ENCODE measurements at places on chromosomes 7 and 10.

DNA sequence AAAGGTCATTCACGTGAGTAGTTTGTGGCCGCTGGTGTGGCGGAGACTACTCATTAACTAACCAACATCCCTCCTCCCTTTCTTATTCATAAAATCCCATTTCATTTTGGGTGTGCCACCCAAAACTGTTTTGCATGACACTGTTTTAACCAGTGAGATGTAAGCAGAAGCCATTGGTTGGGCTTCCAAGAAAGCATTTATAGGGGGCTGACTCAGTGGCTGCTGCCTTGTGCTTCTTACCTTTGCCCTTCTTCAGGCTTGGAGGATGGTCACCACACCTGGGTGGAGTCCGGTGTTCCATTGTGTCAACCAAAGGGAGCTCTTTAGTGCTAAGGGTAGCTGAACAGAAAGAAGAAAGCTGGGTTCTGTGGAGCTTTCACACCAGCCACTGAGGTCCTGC lies 37.2 kb upstream of the EPC1 start:
- DNase-seq: no peak

- peak; percentile 99 for DNase-seq
Observed at GRCh38 chr7:5423976-5424748, 528 bp upstream of the TNRC18 start.

DNA sequence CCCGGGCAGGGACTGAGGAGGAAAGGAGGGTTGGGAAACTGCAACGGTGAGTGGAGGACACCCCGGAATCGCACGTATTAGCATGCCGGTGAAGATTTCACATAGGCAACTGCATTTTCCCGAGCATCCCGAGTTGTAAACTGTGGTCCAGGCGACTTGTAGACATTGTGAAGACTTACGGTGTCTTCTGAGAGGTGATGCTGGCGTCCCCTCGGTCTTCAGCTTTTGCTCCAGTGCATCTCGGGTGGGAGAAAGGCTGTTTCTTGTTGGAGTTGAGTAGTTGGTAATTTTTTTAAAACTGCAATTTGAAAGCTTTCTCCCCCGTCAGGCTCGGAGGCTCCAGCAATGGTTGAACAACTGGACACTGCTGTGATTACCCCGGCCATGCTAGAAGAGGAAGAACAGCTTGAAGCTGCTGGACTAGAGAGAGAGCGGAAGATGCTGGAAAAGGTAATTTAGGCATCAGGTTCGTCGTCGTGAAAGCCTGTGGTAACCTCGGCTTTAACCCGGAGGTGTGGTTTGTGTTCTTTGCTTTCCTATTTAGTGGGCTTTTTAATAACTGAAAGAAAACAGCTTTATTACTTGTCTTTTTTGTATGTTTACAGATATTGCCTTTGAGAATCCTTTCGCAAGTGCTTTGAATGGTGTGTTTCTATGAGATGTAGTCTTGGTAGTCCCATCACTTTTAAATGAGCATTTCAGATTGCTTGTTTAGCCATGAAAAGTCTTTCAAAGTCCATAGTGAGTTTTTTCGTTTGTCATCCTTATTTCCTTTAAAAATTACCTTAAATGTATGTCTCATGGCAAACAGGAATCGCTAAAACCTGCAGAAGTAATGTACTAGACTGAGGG lies 687 bp downstream of the HELLS start:
- no peak for DNase-seq

GRCh38 chr10:4334871-4335270 lies 491.1 kb upstream of the AKR1E2 start:
- DNase-seq: no peak

- no peak for DNase-seq
Observed at GRCh38 chr10:90780488-90780887, 77.4 kb downstream of the HTR7 start.

DNA sequence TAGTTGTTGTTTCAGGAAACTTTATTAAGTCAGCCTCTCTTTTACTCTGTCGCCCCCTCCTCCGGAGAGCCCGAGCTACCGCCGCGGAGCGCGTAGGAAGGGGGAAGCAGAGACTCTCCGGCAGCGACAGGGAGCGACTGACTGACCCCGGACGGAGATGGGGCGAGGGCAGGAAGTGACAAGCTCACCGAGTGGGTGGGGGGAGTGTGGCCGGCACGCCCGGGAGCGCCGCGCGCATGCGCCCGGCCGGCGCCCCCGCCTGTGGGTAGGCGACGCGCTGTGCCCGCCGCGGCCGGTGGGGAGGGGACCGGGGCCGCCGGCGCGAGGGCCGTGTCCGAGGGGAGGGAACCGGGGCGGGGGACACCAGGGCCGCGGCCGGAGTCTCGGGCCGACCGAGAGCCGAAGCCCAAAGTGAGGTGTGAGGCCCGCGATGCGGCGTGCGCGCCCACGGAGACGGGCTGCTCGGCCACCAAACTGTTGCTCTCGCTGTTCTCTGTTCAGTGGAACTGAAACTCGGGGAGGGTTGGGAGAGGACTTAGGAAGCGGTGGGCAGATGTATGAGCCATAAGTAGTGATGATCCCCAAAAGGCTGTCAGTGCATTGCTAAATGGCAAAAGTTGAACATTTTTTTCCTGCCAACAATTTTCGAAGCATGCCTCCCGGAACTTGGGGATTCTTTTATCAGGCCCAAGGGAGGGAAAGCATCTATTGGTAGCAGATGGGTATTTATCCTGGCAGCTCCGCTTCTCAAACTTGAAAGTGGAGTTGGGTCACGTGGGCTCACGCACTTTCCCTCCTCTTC lies at the start of gene ZNF800:
ZNF800 (minus strand) TSS at position 143 of the 802 bp plus-strand sequence. CDS start 1,151 bp downstream, outside the sequence.
- peak; percentile 94 for DNase-seq

GRCh38 chr7:92702535-92702934 lies 112.3 kb upstream of the FAM133B start:
- no peak for DNase-seq

- no peak for DNase-seq
Observed at GRCh38 chr10:112091703-112092102, 91.9 kb downstream of the GPAM start.

- no peak for DNase-seq
Observed at GRCh38 chr7:81624021-81624592, 145.7 kb downstream of the HGF start.

GRCh38 chr7:142483659-142484317 lies 225.9 kb upstream of the PRSS58 start:
- no peak for DNase-seq

GRCh38 chr7:69599955-69600709 lies 1.9 kb downstream of the AUTS2 start:
- no peak for DNase-seq

DNA sequence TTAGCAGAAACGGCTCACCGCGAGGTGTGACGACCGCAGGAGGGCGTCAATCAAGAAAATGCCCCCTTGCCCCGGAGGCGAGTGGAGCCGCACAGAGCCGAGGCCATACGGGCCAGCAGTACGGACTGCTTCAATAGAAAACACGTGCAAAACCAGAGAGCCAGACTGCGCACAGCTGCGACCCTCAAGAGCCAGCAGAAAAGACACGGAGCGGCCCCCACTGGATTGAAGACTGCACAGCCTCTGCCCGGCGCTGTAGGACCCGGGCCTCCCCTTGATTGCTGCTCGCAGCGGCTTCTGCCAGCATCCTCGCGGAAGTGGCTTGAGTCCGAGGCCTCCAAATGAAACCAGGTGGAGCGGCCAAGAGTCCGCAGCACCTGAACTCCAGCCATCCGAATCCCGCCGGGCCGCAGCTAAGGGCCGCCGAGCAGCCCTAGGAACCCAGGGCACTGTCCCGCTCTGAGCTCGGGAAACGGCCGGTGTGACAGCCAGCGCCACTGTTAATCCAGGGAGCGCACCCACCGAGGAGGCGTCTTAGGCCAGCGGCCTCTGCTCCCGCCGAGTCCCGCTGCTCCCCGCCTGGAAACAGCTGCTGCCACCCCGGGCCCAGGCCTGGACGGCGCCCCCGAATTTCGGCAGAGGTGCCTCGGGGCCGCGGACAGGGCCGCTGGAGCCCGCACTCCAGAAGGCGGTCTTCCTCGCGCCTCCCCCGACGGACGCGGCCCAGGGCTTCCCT lies 660 bp upstream of the HHEX start:
- DNase-seq: peak; percentile 44

DNA sequence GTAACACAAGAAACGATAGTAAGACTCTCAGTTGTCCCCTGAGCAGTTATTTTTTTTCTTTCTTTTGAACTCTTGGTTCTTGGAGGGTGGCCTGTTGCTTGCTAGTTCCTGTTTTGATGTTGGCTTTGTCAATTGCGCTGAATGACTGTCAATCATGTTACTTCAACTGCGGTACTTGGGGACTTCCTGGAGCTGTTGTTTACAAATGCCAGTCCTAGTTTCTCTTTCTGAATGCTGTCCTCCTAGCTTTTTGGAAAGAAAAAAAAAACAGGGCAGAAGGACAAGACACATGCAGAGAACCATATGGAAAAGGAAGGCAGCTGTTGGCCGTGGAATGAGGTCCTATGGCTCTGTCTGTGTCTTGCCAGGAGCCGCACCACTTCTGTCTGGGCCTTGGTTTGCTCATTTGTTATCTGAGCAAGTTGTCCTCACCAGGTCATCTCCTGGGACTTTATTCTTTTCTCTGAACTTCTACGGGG lies 7.0 kb upstream of the PDCD4 start:
- DNase-seq: no peak

GRCh38 chr10:44567471-44567870 lies 182.6 kb upstream of the CXCL12 start:
- no peak for DNase-seq

- peak; percentile 39 for DNase-seq
Observed at GRCh38 chr10:89838044-89838615, 136.7 kb downstream of the KIF20B start.

- no peak for DNase-seq
Observed at GRCh38 chr10:73404690-73405089, 9.2 kb downstream of the ANXA7 start.

- no peak for DNase-seq
Observed at GRCh38 chr7:150451097-150451793, 815 bp downstream of the GIMAP8 start.

DNA sequence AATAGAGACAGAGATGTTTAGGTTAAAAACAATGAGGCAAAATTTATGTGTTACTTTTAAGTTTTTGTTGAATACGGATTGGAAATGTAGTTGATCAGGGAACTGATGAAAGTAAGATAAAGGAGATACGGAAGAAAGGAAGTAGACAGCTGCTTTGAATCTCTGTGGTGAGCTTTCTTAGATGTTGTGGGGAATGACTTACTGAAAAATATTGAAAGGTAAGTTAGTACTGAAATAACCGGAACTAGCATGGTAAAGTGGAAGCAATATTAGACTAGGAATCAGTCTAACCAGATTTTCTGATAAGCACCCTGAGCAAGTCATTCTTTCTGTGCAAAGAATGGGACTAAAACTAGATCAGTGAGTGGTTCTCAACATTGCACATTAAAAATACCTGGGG lies 34.8 kb downstream of the LUC7L2 start:
- DNase-seq: no peak

DNA sequence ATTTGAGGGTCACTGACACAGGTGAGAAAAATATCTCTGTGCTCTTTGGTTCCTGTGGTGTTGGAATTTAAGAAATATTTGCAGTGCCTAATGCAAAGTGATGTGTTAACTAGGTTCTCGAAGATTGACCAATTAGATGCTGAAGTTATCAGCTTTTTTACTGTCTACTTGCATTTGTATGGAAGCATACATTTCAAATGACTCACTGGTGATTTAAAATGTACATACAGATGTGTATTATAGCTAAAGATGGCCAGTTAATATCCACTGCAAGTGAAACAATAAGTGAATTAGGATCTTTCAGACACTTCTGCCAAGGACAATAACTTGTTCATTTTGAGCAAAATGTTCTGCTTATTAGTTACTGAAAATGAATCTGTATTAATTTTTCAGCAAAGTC lies 205.0 kb downstream of the FANK1 start:
- DNase-seq: no peak

GRCh38 chr7:1239803-1240516 lies 7.3 kb downstream of the UNCX start:
- DNase-seq: no peak

DNA sequence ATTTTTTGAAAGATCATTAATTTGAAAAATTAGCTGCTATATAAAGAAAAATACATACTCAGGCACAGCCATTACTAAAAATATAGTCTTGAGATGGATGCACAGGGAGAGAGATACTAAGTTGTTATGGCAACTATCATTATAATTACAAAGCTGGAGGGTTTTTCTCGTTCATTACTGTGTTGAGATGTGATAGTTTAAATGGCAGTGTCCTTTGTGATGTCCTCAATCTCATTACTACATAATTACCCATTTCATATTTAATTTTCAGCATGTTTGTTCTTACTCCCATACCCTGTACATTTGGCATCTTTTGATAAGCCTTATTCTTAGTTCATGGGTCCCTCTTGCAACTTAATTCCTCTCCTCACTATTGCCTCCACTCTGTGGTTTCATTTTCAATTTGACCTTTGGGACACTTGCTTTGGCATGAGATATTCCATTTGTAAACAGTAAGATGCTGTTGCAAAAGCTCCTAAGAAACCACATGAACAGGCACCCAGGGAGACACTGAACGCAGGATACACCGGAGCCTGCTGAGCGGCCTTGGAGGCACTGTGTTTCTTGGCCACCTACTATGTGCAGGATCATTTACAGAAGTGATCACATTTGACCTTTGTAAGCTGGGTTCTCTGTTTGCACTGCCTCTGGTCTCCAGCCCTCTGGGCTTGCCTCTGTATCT lies 4.8 kb upstream of the CPXM2 start:
- DNase-seq: no peak

- no peak for DNase-seq
Observed at GRCh38 chr10:88027570-88027969, 164.1 kb downstream of the PTEN start.

DNA sequence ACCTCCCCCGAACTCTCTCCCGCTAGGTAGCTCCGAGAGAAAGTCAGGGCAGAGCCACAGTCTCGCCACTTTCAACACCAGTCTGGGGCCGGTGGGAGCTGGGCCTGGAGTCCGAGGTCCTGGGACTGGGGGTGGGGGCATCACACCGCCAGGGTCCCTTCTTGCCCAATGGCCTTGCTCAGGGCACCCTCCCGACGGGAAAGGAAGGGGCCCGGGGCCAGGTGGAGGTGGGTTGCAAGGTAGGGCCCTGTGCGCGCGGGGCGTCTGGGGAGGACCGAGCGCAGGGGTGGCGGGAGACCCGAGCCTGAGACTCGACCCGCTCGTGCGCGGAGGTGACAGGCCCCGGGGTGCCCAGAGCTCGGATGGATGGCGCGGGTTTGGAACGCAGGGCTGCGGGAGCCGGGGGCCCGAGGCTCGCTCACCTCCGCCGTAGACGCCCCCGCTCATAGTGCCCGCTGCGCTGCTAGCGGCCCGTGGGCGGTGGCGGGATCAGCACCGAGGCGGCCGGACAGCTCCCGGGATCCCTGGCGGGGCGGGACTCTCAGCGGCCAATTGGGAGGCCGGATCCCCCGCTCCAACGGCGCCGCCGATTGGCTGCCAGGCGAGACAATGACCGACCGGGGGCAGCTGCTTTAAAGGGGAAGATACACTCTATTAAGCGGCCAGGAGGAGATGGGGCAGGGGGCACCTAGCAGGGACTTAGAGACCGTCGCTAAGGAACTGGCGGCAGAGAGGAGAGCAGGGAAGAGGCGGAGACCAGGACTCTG lies at the start of gene ACTL6B:
ACTL6B (minus strand) TSS at position 541 of the 767 bp plus-strand sequence; CDS start at position 447, 94 bp downstream.
- no peak for DNase-seq

GRCh38 chr7:69246758-69247157 lies 351.5 kb upstream of the AUTS2 start:
- DNase-seq: no peak

GRCh38 chr7:359226-359765 lies 69.3 kb downstream of the FOXL3 start:
- no peak for DNase-seq

- no peak for DNase-seq
Observed at GRCh38 chr10:84473136-84473535, 144.7 kb downstream of the CCSER2 start.

All from left lung (tissue), 14 donors.